ENCODE measurements at places on chromosomes 2 and 18.

DNA sequence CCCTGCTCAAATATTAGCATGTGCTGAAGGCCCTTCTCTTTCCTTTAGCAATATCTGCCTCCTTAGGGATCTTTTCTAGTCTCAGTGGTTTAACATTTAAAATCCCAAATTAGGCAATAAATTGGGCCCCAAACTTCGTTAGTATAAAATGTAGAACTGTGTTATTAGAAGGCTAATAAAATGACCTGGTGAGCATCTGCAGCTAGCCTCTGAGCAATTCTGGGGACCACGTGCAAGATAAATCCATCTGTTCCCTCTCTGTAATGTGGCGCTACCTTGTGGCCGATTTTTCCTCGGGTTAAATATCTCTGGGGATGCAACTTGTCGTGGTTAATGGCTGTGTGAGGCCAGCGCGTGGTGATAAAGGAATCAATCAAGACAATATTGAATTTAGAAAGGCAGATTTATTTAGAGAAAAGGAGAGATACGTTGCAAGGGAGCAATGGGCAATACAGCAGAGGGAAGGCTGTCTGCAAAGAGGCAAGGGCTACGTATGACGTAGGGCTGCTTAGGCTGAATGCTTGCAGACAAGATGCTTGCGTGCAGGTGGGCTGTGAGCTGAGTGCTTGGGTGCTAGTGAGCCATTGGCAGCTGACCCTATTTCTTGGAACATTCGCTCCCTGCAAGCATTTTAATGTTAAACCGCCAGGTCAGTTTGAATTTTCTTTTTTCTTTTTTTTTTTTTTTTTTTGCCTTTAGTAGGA, 18.5 kb upstream of the IL36G start:
- DNase-seq = no peak

GRCh38 chr2:201235860-201236811, 24.2 kb upstream of the CASP8 start:
- DNase-seq = no peak

DNA sequence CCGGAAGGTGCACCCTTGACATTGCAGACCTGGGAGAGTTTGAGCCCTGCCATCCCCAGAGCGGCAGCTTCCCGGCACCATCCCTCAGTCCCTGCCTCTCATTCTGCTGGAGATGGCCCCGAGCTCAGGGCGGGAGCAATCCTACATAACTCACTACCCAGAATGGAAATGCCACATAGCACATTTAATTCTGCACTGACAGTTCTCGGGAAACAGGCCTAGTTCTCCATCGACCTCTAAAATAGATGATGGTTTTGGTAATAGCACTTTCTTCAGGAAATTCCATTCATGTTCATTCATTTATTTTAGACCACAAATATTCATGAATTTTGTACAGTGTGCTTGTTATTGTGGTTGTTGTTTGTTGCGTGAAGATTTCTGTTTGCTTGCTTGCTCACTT, 92.9 kb upstream of the SLC14A2 start:
- no peak for DNase-seq

GRCh38 chr2:234981197-234982095, 29.6 kb downstream of the SH3BP4 start:
- DNase-seq = peak; percentile 22

- DNase-seq = no peak
These were observed 28.7 kb upstream of the MARCO start for GRCh38 chr2:118913131-118913802.

GRCh38 chr2:200454927-200455801, 54.7 kb downstream of the KCTD18 start:
- DNase-seq = no peak

GRCh38 chr2:30512243-30512886, 65.3 kb downstream of the LCLAT1 start:
- no peak for DNase-seq

DNA sequence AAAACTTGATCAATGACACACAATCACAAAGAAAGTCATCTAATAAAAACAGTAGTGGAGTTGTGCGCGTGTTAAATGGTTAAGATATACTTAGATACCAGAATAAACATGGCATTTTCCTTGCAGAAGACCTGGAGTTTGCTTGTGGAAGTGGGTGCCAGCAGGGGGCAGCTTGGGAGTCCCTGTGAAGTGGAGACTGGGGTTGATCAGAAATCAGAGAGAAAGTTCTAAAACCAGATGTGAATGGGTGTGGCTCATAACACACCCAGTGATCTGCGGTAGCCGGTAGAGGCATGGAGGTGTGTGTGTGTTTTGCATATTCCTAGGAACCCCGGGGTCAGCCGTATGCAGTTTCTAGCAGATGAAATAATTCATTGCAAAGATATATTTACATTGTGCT, 300.1 kb upstream of the TRIB2 start:
- DNase-seq = no peak

DNA sequence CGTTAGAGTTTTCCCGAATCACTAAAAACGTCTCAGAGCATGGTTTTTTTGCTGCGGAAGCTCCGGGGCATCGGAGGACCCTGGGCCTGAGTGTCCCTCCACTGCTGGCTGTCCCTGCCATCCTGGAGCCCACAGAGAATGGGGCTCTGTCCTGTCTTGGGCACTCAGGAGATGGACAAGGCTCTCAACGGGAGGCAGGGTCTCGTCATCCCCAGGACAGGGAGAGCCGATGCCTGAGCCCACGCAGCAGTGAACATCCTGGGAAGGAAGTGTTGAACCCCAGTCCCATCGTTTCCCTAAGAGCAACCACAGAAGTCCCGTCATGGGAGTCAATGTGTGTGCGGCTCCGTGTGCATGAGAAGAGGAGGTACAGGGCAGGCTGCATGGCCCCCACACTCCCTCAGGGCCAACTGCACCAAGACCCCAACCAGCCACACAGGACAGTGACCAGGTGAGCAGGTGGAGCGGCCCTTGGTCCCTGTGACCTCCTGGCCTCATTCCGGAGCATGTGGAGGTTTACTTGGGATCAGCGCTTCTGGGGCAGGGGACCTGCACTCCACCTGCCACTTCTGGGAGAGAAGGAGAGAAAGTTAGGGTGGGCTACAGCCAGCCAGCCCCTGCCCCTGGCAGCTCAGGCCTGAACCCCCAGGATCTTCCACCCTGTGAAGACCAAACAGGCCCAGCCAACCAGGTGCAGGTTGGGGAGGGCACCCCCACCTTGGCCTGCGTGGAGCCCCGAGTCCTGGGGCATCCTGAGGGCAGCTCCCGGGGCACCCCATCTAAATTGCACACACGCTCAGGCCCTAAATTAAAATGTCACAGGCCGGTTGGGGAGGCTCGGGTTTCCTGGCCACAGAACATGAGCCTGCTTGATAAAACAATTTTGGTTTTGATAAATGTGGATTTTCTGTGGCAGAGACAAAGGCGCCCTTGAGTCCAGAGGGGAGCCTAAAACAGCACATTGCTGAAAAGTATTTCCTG, 3.1 kb upstream of the SNED1 start:
- DNase-seq = no peak

DNA sequence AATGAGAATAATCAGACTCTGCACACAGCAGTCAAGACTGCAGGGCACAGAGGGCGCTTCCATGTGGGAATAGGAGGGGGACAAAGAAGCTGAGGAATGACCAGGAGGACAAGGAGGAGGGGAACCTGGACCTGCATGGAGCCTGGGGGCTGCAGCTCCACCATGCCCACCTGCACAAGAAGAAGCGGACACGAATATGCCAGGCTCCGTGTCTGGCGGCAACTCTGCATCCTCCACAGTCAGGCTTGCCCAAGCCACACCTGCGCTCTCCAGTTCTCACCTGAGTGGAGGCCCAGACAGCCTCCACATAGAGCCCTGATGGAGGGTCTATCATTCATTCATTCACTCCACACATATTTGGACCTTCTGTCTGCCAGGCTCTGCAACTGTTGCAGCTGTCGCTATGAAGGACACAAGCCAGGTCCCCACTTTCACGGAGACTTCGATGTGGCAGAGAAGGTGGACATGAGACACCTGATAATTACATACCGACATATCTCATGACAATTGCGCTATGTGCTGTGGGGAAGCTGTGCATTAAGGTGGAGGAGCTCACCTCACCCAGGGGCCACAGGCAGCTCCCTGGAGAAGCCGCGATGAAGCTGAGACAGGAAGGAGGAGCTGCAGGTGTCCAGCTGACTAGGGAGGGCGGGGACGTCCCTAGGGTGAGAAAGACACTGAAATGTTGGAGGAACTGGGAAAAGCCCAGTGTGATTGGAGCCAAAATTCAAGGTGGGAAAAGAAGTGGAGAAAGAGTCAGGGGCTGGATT, 159.2 kb downstream of the INHBB start:
- no peak for DNase-seq

GRCh38 chr2:235773188-235773928, 279.5 kb downstream of the AGAP1 start:
- no peak for DNase-seq

GRCh38 chr2:112725545-112726457, 5.0 kb downstream of the NT5DC4 start:
- DNase-seq = no peak

DNA sequence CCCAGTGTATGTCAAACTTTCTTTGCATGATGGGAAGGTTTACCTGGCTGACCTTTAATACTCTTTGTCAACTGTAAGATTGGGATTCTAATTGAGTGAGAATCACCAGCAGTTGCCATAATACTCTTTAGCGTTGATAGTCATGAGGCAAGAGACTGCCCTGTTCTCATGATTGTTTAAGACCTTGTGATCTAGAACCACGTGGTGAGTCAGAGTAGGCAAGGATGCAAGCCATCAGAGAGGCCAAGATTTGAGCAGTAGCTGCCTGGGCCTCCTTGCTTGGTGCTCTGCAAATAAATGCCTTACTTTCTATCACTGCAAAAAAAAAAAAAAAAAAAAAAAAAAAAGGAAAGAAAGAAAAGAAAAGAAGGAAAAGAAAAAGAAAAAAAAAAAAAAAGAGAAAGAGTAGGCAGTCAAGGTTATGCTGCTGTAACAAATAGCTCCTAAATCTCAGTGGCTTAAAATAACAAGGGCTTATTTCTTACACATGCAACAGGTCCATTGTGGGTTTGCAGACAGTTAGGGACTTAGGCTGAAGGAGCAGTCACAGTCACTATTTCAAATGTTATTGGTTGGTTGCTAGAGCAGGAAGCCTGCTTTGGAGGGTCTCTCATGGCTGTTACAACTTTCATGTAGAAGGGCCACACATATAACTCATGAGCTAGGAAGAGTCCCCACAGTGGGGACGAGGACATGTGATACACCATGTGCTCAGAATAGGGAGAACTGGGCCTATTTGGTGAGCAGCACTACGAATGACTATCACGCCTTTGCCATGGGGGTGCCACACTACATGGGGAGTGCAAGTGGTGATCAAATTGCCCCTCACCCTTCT, 21.7 kb downstream of the IL1R2 start:
- no peak for DNase-seq
